ENCODE measurements at places on chromosomes 5 and 9.
A peak's percentile ranks its signal among the peaks of the same experiment; 100 is the strongest.

GRCh38 chr9:90287567-90288274, 354.9 kb downstream of the DIRAS2 start:
- DNase-seq, result no peak

GRCh38 chr5:167378894-167379723, 912.3 kb upstream of the WWC1 start:
- no peak for DNase-seq

- no peak for DNase-seq
Measured at GRCh38 chr9:110850401-110851135, 182.0 kb downstream of the MUSK start.

DNA sequence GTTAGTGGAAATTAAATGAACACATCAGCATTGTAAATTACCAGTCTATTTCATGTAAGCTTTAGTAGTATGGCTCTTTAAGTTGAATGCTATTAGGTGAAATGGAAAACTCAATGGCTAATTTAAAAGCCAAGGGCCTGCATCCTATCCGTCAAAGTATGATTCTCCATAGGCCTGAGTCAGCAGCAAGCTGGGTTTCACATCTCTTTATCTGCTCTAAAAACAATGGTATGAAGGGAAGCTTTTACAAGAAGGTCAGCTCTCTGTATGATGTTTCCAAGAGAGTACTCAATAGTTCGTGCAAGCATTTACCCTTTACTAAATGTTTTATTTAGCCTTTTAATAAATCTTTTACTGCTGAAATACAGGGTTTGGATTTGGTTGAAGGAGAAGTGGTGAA, 62.8 kb downstream of the MAP1B start:
- no peak for DNase-seq

DNA sequence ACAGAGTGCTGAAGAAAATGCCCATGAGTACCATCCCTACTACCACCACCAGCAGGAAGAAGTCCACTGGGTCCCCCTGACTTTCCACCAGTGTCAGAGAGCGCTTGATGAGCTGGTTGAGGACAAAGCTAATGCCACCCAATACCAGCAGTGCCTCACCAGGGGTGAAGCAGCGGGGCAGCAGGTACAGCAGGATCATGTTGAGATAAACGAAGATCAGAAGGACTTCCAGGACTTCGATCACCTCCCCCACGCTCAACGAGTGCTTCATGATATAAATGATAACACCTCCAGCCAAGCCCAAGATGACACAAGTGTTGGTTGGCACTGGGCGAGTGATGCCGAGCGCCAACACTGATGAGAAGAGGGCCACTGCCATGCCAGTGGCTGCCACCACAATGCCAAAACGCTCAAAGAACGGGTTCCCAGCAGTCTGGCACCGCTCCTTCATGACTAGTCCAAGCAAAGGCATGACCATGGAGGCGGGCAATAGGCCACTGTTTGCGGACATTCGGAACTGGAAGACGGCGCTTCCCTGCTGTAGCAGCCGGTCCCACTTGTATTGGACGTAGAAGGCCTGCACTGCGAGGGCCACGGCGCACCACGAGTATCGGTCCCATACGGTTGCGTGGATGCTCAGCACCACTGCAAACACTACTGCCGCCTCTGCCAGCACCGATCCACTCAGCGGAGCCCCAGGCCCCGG, 679 bp downstream of the DOLK start:
- peak; percentile 47 for DNase-seq

DNA sequence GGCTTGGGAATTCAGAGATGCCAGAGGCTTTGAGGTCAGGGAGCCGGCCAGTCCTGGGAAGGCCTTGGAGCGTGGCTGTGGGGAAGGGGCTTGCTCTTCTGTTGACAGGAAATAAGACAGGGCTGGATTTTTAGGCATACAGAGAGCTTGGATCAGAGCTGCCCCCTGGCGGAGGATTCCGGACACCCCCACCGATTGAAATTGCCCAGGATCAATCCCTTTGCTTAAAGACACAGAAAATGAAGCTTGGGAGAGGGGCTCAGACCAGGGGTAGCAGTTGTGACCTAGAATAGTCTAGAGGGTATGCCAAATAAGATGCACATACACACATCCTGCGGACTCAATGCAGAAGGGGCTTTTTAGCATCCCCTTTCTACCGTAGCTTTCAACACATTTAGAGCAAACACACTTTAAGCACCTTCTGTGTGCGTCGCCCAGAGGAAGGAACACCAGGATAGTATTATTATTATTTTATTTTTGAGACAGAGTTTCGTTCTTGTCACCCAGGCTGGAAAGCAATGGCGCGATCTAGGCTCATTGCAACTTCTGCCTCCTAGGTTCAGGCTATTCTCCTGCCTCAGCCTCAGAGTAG, 1.7 kb upstream of the NTMT1 start:
- no peak for DNase-seq

GRCh38 chr5:40410231-40410861, 269.4 kb upstream of the PTGER4 start:
- DNase-seq, result peak; percentile 86

- no peak for DNase-seq
Measured at GRCh38 chr5:100566382-100567141, 31.4 kb downstream of the FAM174A start.

DNA sequence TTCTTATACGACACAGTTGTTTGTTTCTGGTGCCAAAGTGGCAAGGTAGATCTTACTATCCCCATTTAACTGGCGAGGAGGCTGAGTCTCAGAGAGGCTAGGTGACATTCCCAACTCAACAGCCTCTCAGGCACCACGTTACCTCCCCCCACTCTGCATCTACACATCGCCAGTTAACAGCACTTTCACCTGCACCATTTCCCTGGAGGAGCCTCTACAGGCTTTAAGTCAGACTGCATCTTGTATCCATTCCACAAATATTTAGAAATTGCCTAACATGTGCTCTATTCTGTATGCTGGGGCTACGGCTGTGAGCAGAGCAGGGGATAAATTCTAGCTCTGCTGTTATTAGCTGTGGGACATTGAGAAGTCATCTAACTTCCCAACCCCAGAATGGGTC, 168.6 kb downstream of the INSYN2B start:
- no peak for DNase-seq

GRCh38 chr9:18910435-18910834, 122.6 kb downstream of the SAXO1 start:
- peak; percentile 43 for DNase-seq

DNA sequence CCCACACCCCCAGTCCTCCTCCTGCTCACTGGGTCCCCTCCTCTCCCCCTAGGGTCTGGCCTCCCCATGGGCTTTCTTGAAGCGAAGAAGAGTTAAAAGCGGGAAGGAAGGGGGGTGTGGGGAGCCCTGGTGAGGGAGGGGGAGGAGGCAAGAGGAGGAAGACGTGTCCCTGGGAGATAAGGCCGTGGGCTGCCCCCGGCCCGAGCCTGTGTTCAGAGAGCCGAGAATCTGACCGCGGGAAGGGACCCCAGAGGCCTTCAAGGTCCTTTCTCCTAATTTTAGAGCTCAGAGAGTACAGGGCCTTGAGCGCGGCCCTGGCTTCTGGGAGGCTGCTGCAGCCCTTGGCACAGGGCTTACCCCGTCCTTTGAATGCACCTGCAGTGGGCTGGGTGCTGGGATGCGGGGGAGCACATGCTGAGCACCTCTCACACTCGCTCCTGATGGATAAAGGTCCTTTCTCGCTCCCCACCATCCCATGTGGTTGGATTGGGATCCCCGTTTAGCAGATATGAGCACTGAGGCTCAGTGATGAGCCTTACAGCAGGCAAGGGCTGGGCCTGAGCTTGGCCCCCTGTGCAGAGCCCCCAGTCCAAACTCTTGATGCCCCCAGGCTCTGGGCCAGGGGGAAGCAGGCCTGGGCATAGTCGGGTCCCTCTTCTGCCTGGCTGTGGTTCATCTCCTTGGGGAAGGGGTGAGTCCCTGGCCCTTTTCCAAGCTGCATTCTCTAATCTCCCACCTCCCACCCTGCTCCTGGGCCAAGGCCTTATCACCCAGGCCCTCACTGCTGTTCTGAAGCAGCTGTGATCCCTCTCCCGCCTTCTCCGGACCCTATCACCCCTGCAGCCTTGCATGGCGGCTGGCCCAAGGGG, 5.9 kb downstream of the GFI1B start:
- no peak for DNase-seq

- no peak for DNase-seq
Measured at GRCh38 chr9:2377117-2377516, 244.5 kb upstream of the VLDLR start.

All from iris pigment epithelial cell (primary cell).